AG20443 (cell line): ENCODE measurements at places on chromosomes 1 and 21.
A peak's percentile ranks its signal among the peaks of the same experiment; 100 is the strongest.

DNA sequence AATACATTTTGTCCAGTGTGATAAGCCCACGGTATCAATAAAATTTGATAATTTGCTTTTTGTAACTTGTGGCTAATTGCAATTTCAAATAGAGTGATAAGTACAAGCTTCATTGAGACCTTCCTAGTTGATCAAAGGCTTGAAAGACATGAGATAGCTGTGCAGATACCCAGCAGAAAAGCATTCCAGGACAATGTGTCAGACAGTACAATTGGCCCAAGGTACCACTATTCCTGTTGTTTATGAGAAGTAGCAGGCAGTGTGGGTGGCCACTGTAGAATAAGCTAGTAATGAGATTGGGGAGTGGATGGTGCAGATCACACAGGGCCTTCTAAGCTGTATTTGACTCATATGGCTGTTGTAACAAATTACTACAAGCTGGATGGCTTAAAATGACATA lies 182.2 kb downstream of the AMY1C start:
- no peak for DNase-seq

GRCh38 chr1:231219422-231220401 lies 21.3 kb upstream of the GNPAT start:
- DNase-seq, result no peak

DNA sequence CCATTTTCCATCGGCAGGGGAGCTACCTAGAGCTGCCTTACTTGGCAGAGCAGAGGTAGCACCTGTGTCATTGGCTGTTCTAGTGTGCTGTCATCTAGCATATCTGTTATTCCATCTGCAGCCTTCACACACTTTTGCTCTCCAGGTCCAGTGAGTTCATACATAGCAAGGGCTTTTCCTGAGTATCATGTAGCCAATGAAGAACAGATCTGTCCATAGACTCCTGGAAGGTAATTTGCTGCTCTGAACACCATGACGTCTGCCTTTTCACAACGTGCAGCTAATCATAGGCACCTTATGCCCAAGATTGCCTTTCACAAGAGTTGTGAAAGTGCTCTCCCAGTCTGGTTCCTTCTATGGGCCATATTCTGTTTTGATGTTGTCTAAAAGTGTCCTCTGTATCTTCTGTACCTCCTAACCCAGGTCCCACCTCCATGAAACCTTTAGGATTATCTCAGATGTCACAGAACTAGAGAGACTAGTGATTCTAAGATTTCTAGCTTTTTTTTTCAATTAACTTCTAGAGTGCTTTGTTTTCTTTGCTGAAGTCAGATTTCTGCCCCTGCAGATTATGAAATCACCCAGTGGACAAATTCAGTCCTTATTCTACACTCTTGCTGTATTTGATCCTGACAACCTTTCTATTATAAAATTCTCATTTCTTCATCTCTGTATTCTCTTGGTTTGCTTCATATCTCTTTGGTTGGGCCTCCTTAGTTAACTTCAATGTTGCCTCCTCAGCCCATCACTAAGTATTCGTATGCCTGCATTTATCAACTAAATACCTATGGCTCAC lies 134.8 kb downstream of the PBX1 start:
- no peak for DNase-seq

GRCh38 chr1:192559115-192560006 lies 16.2 kb upstream of the RGS1 start:
- peak; percentile 67 for DNase-seq

DNA sequence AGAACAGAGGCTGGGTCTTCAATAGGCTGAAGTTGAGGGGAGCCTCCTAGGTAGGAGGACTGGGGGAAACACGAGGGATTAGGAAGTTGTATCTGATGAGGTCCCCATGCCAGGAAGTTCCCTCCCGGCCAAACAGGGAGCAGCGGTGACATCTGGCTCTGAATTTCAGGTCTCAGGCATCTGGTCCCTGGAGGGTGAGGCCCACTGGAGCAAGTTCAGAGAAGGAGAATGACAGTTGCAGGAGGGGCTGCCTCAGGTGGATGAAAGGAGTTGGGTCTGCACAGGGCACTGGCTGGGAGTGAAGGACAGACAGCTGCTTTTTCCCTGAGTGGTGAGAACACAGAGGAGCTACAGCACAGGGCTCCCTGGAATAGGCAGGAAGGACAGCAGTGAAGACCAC lies 9.1 kb downstream of the TMEM9 start:
- DNase-seq, result no peak

DNA sequence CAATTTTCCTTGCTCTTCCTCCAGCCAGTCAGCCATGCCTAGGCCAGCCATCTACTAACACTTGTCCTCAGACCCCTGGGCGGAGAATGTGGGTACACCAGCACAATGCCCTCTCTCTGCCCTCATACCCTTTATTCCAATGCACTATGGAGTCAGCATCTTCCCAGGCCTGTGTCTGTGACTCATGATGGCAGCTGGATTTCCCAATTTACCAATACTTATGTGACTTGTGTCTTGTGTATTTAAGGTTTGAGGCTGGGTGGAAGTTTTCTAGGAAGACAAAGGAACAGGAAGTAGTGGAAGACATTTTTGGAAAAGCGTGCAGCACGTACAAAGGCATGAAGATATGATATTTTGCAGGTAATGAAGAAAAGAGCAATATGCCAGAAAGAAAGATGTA lies 114.3 kb downstream of the NMNAT2 start:
- DNase-seq, result no peak

- no peak for DNase-seq
These were observed 15.5 kb downstream of the ITGB2 start for GRCh38 chr21:44905016-44905727.

DNA sequence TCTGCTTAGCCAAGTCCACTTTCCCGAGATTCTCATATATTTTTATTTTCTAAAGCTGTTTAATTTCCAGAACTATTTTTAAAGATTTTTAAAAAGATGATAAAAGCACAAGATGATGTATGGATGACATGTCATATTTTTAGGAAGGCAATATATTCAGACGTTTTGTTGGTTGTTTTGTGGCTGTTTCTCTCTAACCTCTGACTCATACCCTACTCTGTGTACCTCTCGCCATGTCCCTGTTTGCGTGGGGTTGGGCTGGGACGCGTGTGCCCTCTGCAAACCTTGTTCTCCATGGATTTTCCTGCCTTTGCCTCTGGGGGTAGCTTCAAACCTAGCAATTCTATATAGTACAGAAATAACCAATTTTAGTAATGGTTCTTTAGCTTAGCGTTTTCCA lies 132.0 kb downstream of the GALNT2 start:
- no peak for DNase-seq

DNA sequence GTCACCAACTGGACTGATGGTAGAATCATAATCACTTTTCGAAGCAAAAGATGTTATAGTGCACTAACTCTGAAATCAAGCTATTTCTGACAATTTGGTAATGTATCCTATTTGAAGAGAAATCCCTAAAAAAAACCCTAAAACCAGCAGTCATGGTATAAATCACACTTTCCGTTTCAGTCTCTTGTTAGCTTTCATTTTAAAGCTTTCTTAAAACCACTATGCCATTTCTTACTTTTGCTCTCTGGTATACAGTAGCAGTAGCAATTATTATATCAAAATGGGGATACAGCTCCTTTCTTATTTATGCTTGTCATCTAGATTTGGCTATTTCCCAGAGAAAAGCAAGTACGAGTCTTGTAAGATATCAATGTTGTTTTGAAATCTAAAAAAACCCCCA lies 323.3 kb downstream of the KCTD3 start:
- DNase-seq, result no peak

- DNase-seq, result no peak
These were observed 154.0 kb downstream of the DHRS3 start for GRCh38 chr1:12464045-12464461.

GRCh38 chr21:15212206-15212605 lies 147.4 kb upstream of the NRIP1 start:
- no peak for DNase-seq

DNA sequence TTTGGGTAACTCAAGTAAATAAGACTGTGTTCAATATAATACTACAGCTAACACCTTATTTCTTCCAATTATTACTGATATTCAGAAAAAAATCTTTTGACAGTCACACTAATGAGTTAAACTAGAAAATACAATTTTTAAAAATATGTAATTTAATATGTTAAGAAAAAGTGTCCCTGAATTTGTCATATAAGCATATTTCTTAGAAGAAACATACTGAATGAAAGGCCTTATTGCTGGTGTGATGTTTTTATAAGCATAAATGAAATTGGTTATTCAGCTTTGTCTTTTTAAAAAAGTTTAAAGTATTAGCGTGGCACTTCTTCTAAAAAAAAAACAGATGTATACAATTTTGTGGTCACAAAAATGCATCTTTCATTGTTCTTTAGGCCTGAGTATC lies 267.3 kb downstream of the NEGR1 start:
- no peak for DNase-seq

- DNase-seq, result no peak
These were observed 728.6 kb upstream of the ADGRL2 start for GRCh38 chr1:81071969-81072753.

DNA sequence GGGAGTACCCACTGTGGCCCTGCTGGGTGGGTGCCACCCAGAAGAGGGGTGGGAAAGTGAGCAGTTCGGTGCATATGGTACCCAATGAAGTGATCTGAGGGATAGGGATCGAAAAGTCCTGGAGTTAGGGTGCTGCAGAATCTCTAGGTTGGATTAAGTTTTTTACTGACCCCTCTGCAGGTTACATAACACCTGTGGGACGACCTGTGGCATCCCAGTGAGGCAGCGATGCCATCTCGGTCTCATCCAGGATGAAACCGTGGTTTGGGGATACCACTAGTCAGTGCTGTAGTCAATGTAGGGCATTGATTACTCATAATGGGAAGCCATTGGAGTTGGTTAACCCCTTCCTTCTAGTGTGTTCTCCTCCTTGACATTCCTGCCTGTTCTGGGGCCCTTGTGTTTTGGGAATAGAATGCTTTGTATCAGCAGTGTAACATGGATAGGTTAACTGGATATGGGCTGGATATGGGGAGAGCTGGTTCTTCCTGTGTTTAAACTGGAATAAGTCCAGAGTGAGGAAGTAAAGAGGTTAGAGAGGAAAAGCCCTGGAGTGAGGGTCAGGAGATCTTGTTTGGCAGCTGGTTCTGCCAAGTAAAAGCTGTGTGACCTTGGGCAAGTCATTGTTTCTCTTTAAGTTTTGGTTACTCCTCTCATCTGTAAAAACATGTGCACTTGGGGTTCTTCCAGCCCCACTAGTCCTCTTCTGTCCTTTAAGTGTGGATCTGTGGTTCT lies 42.8 kb upstream of the ATF3 start:
- no peak for DNase-seq

DNA sequence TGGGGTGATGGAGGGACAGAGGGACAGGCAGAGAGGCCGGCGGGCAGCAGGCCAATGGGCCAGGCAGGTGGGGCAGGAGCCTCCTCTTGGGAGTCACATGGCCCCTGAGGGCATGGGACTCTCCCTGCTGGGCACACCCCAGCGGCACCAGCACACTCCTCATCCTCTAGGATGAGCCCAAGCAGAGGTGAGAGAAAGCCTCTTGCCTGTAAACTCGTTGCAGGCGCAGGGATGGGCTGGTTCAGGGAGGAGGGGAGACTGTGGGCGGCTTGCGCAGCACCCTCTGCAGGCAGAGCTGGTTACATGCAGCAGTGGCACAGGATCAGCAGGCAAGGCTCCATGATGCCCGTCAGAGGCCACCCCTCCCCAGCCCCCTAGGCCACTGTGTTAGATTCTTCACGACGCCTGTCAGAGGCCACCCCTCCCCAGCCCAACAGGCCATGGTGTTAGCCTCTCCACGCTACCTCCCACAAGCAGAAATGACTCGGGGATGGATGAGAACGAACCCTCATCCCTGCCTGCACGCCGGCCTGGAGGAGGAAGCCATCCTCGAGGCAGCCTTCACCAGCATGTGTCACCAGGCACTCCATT lies 209.7 kb upstream of the VAMP3 start:
- DNase-seq, result peak; percentile 37

- DNase-seq, result no peak
These were observed 268.5 kb downstream of the PTPRC start for GRCh38 chr1:198907423-198907746.

GRCh38 chr21:46254208-46254975 lies 25.8 kb upstream of the LSS start:
- DNase-seq, result no peak

DNA sequence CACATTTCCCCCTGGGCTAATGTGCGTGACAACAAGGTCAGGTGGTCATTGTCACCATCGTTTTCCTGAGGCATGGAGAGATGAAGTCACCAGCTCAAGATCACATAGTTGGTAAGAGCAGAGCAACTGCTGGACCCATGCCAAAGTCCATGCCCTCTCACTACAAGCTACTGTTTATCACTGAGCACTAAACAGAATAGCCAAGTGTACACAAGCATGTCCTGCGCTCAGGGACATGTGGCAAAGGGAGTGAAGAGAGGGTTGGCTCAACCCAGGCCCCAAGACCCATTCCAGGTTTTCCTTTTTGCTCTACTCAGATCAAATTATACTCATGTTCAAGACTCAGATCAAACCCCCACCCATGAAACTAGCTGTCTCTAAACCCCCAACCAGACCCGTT lies 20.8 kb downstream of the LRRC52 start:
- no peak for DNase-seq

GRCh38 chr1:55147524-55147923 lies 67.6 kb downstream of the USP24 start:
- no peak for DNase-seq

DNA sequence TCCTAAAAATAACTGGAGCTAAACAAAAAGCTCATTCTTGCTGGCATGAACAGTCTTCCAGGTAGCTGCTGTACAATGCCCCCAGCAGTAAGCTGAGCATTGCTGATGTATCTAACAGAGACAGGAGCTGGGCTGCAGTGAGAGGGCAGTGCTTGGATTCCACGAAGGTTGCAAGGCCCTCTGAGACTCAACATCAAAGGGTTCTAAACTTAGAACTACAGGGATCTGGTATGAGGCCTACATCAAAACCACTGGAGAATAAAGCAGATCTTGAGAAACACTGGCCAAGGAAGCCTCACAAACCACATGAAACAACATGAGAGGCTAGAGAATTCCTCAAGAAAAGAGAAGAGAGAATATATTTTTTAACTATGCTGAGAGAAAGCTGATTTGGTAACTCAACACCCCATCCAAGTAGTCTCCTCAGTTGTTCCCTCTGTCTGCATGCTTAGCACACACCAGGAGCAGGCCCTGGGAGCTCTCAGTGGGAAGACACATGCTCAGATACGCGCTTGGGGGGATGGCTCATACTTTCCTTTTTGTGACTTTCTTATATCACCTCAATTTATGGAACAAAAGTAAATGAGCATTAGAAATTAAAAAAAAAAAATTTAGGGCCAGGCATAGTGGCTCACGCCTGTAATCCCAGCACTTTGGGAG lies 27.7 kb downstream of the DSTYK start:
- peak; percentile 30 for DNase-seq

- DNase-seq, result peak; percentile 38
These were observed 33.5 kb upstream of the AKT3 start for GRCh38 chr1:243883551-243883950.

DNA sequence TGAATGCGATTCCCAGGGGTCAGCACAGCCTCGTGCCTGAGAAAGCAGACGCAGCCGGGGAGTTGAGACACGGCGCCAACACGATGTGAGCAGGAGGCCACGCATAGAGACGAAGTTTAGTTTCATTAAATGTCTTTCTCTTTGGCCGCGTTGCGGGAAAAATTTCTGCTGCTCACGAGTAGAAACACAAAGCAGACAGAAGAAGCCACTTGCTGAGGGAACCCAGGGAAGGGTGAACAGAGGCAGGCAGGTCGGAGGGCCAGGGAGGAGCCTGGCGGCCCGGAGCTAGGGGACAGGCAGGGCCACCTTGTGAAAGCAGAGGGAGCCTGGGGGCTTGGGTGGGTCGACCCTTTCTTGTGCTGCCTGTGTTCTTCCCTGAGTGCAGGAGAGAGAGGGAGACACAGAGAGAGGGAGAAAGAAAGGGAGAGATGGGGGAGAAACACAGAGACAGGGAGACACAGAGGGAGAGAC lies 33.2 kb downstream of the POFUT2 start:
- peak; percentile 3 for DNase-seq
